ENCODE measurements at places on chromosomes 1 and 21. TPM values are rescaled to one million over a fixed set of nuclear protein-coding genes. Genes with fewer than 3 reads are reported as not detected.

TTC22 gene
- total RNA-seq = 8.7 TPM

- DNase-seq = peak; percentile 5
Measured at GRCh38 chr1:86616871-86617270, 70.0 kb downstream of the CLCA4 start.

- no peak for DNase-seq
Measured at GRCh38 chr1:226133504-226134123, 52.9 kb downstream of the ACBD3 start.

DNA sequence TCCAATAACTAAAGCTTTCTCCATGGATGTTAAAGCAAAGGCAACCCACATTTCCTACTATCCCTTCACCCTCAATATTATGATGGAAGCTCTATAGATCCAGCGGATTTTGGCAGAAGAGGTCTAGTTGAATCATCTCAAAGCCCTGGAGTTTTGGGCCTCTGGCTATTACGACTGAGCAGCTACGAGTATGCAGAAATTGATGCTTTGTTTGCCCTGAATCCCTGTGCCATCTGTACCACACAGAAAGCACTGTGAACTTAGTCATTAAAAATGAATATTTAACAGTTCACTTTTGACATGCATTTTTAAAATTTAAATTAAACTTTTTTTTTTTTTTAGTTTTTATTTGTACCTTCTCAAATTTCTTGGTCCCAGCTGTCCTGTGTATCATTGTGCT, 705.4 kb upstream of the PTBP2 start:
- no peak for DNase-seq

OR2T11 gene
- not detected for total RNA-seq

TESK2 gene
- 5.5 TPM for total RNA-seq

- DNase-seq = no peak
Measured at GRCh38 chr1:2533365-2533764, 3.3 kb upstream of the HES5 start.

- peak; percentile 31 for DNase-seq
Measured at GRCh38 chr1:45545553-45546310, 4.9 kb upstream of the AKR1A1 start.

DNA sequence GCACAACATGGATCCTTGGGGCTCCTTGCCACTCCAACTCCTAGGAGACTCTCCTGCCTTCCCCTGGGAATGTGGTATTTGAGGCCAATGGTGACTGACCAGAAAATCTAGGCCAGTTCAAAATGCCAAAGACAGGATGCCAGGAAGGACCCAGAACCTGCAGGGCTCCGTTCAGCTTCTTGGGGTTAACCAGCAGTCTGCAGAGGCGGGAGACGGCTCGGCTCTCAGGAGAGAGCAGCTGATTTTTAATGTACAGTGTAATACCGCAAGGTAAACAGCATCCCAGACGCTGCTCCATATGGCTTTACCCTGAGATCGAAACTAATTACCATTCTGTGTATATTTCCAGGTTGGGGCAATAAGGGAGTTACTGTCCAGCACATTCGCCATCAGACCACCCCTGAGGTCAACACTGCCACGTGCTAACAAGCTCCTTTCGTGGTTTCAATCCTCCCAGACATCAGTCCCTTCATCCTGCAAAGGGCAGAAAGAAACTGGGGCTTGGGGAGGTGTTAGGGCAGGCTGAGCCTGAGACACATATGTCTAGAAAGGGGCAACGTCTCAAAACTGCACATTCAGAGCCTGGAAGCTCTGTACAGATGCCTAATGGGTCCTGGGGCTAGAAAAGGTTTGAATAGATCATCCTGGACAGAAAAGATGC, 16.7 kb downstream of the ITPKB start:
- DNase-seq = no peak

DNA sequence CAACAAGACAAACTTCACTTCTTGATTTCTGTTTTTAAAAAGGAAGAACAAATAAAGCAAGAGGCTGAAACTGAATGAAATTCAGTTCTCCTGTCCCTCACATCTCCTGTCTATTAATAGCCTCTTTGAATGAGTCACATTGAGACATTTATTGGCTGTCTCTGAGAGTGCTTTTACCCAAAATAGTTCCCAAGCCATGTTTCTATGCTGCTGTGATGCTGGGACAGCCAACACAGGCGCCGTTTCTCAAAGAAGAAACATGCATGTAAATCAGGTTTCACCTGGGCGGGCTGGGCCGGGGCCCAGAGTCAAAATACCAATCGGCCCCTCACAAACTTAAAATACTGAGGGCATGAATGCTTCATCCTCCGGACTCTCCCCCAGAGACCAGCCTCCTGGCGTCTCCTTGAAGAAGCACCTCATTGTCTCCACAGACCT, 105.2 kb downstream of the EDEM3 start:
- DNase-seq = no peak

DNA sequence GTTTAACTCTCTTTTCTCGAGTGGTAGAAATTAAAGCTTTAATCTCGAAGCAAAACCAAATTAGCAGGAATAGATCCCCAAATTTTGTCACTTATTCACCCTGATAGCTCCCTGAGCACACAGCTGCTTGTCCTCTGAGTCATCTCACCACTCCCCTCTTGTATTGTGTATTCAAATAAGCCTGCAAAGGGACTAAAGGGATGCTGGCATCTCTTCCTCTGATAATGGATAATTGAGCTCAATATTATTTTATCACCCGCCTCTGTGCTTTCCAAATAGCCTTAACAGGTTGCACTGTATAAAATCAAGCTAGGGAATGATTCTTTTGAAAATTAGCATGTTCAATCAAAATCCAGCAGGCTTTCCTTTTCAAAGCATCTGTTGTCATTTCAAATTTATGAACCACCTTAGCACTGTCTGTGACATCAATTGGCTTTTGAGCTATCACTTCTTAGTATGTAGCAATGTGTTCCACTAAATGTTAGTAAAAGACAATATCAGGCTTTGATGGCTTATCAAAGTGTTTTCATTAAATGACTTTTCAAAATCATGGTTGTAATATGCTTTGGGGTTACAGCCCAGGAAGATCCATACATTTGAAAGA, 561.6 kb downstream of the PLA2G4A start:
- no peak for DNase-seq

POU2F1 gene
- total RNA-seq = 17.4 TPM

DNA sequence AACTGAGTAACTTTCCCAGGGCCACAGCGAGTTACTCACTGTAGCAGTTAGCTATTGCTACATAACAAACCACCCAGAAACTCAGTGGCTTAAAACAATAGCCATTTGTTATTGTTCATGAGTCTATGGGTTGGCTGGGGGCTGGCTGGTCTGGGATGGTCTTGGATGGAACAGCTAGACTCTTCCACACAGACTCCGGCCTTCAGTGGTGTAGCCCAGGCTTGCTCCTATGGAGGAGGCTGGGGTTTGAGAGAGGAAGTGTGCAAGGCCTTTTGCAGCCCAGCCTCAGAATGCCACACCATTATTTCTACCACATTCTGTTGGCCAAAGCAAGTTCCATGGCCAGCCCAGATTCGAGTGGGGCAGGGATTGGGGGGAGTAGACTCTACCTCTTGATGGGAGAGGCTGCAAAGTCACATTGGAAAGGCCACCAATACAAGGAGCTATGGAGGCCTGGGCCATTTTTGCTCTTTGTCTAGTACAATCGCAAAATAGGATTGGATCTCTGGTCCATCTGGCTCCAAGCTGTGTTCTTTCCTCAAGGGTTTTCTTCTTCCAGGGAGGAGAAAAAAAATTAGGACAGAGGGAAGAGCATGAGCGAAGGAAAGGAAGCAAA, 37.5 kb upstream of the TTC22 start:
- no peak for DNase-seq

GRCh38 chr1:188022661-188023060, 1193.9 kb downstream of the PLA2G4A start:
- no peak for DNase-seq

GRCh38 chr1:227068883-227069282, 128.8 kb downstream of the COQ8A start:
- no peak for DNase-seq

- DNase-seq = no peak
Measured at GRCh38 chr1:60762176-60762575, 320.2 kb upstream of the NFIA start.

DNA sequence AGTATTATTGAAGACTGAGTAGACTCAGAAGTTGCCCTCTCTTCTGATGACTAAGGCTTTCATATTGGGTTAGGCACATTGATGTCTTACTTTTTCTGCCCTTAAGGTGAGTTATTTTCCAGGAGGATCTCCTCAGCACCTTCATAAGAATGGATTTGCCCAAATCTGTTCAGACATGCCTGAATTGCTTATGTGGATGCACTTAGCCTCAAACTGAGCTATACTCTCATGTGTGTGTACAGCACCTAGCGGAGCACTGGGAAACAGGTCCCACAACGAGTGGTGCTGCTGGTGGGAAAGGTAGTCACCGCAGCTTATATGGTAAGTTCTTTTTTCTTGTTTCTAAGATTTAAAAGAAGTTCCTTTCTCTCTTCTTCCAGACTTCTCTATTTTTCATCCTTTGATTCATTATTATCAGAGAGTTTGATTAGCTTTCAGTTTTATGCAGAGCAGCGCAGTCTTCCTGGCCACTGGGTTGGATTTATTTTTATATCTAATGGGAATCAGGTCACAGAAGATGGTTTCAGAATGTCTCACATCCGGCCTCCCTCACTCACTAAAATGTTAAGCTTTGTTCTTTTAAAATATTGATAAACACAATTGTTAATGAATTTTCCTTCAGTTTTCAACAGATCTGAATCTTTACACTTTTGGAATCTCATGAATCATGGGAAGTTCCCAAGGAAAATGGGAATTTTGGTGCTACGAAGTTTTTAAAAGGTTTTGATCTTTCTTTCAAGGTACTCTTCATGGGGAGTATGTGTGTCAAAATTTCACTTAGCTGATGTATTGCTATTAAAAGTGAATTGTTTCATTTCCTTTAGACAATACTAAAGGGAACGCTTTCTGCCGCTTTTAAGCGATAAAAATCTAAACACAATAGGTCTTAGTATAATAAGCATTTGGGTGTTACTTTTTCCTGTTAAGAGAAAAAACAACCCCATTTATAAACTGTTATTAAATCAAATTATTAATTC, 58.5 kb downstream of the EXTL2 start:
- no peak for DNase-seq

DNA sequence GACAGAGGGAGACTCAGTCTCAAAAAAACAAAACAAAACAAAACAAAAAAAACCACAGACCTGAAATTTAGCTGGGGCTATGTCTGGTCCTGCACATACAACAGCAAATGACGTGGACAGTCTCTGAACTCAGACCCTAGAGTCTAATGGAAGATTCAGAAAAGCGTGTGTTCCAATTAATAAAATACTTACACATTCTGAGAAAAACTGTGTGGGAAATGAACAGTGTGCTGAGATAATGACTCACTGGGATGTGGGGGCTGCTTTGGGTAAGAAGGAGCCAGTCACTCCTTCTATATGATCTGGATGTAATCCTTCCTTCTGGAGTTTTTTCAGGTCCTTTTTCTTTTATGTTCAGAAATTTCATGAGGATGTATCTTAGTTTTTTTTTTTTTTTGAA, 29.4 kb downstream of the CLDN14 start:
- DNase-seq = no peak

- DNase-seq = no peak
Measured at GRCh38 chr21:41222247-41223068, 54.5 kb downstream of the BACE2 start.

DNA sequence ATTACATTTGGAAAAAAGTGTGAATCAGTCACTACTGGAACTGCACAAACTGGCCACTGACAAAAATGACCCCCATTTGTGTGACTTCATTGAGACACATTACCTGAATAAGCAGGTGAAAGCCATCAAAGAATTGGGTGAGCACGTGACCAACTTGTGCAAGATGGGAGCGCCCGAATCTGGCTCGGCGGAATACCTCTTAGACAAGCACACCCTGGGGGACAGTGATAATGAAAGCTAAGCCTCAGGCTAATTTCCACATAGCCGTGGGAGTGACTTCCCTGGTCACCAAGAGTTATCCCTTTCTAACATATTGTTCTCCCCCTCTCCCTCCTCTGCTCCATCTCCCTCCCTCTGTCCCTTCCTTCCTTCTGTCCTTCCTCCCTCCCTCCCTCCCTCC, 47.7 kb upstream of the RHOU start:
- no peak for DNase-seq

DNM3 gene
- total RNA-seq = 7.1 TPM

SRM gene
- 25.7 TPM for total RNA-seq

RPE65 gene
- not detected for total RNA-seq

GRCh38 chr1:93080179-93080823, 1.2 kb downstream of the MTF2 start:
- DNase-seq = peak; percentile 73

DNA sequence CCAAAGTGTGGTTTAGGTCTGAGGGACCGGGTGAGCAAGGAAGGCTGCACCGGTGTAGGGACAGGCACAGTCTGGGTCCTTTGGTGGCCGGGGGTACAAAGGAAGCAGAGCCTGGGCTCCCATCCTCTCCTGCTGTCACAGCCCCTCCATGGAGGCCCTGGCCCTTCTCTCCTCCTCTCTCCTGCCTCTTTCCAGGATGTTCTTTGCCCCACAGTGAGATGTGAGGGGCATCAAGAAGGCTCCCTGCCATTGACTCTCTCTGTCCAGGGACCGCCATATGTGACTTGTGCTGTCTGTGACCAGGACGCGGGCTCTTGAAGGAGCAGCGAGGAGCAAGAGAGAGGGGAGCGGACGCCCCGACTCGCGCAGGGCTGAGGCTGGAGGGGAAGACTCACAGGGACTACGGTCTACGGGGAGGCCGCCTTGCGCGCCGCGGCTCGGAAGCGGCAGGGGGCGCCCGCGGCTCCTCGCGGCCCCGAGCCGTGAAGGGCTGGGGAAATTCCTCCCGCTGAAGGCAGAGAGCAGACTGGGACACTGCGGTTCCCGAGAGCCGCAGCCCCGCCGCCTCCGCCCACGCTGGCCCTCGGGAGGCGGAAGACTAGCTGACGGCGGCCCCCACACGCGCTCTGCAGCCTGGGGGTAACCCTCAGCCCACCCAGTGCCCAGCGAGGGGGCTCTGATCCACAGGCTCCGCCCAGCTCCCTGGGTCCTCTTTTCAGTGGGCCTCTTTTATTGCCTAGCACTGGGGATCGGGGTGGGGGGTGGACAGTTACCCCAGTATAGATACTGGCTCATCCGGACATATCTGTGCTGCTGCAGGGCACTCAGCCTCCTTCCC, 40.8 kb downstream of the MAB21L3 start:
- peak; percentile 85 for DNase-seq

DNA sequence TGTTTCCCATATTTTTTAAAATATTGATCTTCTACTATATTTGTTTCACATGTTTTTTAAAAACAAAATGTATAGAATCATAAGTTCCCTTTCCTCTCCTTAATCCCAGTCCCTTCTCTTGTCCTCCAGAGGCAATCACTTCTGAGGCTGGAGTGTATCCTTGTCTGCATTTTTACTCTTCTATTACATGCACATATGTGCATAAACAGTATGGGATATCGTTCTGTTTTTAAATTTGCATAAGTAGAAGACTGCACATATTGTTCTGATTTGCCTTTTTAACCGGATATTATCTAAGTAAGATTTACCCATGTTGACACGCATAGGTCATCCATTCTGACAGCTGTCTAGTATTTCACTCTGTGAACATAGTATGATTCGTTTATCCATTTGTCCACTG, 142.0 kb downstream of the TRABD2B start:
- no peak for DNase-seq
